PC-3 (cell line): ENCODE measurements at places on chromosomes 5 and 9. TPM values are rescaled to one million over a fixed set of nuclear protein-coding genes. Genes with fewer than 3 reads are reported as not detected.

The C5orf63 gene
- total RNA-seq, result 2.9 and 3.7 TPM in 2 replicates

The SLCO4C1 gene
- not detected in 2 replicates for total RNA-seq

The CARTPT gene
- not detected in 2 replicates for total RNA-seq

The DNAI1 gene
- total RNA-seq, result not detected in 2 replicates

- peak overlapping the region; percentile 56 for H3K4me3 ChIP-seq
- no peaks in the 10 kb centered on the region for H3K27me3 ChIP-seq
- 0 out of 2 replicates have a peak, but pooled peaks cover 11% of the 10 kb centered on the region for H3K36me3 ChIP-seq
- H3K27ac ChIP-seq, result peak overlapping the region; percentile 91
Observed at GRCh38 chr5:35857606-35858205, 1.0 kb downstream of the IL7R start.

DNA sequence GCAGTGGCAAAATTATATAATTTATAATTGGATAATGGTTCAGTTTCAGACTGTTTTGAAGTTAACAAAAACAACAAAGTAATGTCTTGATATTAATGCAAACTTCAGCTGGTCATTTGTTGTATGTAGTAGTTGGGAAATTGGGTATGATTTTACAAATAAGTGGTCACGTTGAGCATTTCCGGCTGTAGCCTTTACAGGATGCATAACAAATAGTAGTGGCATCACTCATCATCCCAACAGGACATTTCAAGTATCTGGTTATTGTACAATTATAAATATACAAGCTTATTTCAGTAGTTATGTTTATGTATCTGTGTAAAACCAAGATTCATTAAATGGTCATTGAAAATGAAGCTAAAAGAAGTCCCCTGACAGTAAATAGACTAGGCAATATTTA lies 72.9 kb downstream of the SMIM15 start:
- H3K27ac ChIP-seq, result no peak overlapping the region
- no peak overlapping the region for H3K4me3 ChIP-seq
- peak; percentile 2 for DNase-seq
- H3K36me3 ChIP-seq, result no peaks in the 10 kb centered on the region

GRCh38 chr9:96376891-96377874 lies 6.3 kb downstream of the SLC35D2 start:
- peaks cover 16% of the 10 kb centered on the region for H3K4me1 ChIP-seq
- H3K36me3 ChIP-seq, result no peaks in the 10 kb centered on the region
- H3K27ac ChIP-seq, result peak overlapping the region; percentile 58
- no peak overlapping the region for H3K4me3 ChIP-seq

- H3K4me3 ChIP-seq, result no peak overlapping the region
- peak overlapping the region; percentile 23; the same call in 1 of the 2 replicates for H3K27ac ChIP-seq
- no peaks in the 10 kb centered on the region for H3K27me3 ChIP-seq
- no peaks in the 10 kb centered on the region; the same call in 1 of the 2 replicates for H3K4me1 ChIP-seq
- DNase-seq, result no peak
Observed at GRCh38 chr5:137761566-137761965, 7.4 kb upstream of the HNRNPA0 start.

DNA sequence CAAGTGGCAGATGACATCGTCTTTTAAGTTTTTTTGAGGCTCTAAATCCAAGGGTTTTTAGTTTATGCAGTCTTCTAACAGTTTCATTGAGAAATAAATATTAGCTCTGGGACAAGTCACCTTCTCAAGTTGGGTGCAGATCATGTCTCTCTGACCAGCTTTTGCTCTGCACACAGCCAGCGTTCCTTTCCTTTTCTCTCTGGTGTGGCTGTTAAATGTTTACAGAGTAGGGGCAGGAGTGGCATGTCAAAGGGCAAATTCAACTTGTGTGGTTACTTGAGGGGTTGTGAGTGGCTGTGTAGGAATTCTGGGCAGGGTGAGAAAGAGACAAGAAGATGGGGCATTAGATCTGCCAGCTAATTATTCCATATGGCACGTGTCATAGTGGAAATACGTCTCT lies 187.5 kb upstream of the HMHB1 start:
- no peak overlapping the region for H3K27ac ChIP-seq
- no peak for DNase-seq
- peaks cover 12% of the 10 kb centered on the region for H3K4me1 ChIP-seq
- H3K27me3 ChIP-seq, result no peaks in the 10 kb centered on the region
- no peak overlapping the region for H3K4me3 ChIP-seq

The C9orf50 gene
- not detected in 2 replicates for total RNA-seq

The TMEFF1 gene
- total RNA-seq, result not detected in 2 replicates

GRCh38 chr5:33312571-33313549 lies 127.9 kb upstream of the TARS1 start:
- H3K27ac ChIP-seq, result peak overlapping the region; percentile 96
- DNase-seq, result peak; percentile 99
- peaks cover 73% of the 10 kb centered on the region for H3K4me1 ChIP-seq
- no peaks in the 10 kb centered on the region for H3K27me3 ChIP-seq
- peaks cover 4% of the 10 kb centered on the region; the same call in 1 of the 2 replicates for H3K36me3 ChIP-seq

The MUSK gene
- total RNA-seq, result not detected in 2 replicates

DNA sequence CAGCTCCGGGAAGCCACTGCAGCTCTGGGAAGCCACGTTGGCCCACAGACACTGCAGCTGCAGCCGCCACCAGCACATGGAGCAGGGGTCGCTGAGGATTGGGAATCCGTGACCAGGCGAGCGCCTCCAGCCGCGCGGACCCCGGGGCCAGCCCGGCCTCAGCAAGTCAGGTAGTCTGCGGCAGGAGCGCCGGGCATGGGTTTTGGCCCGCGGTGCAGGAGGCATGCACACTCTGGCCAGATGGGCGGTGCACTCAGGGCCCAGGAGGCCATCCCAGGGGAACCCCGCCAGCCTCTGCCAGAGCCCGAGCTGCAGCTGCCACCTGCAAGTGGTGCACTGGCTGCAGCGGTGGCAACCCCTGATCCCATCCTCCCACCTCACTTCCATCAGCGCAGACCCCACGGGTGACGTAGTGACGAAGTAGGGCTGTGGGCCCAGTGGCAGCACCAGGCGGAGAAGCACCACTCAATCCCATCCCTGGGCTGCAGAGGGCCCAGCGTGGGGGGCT lies 368.3 kb upstream of the SPATA31A5 start:
- H3K4me3 ChIP-seq, result no peak overlapping the region
- DNase-seq, result no peak
- no peaks in the 10 kb centered on the region for H3K4me1 ChIP-seq
- no peaks in the 10 kb centered on the region for H3K27me3 ChIP-seq
- H3K27ac ChIP-seq, result no peak overlapping the region

The FSTL4 gene
- total RNA-seq, result 4.2 and 4.5 TPM in 2 replicates

The DNM1 gene
- 24.1 and 36.4 TPM in 2 replicates for total RNA-seq

The GSN gene
- total RNA-seq, result 36.5 and 40.3 TPM in 2 replicates

DNA sequence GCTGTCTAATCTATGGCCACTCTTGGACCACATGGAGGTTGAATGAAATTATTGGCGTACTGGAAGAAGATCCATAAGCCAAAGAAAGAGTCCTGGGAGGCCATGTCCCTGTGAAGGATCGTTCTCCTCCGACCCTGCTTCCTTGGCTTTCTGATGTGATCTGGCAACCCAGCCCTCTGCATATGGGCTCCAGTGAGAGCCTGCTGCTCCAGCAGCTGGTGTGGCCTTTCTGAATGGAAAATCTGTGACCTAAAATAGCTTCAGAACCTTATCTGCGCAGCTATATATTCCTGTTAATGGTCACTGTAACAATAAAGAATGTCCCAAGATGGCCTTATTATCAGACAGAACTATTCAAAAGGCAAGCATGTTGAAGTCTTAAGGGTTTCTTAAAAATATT lies 40.2 kb upstream of the PHF2 start:
- no peak for DNase-seq
- no peak overlapping the region for H3K4me3 ChIP-seq
- no peak overlapping the region for H3K27ac ChIP-seq
- peaks cover 26% of the 10 kb centered on the region for H3K36me3 ChIP-seq
- no peaks in the 10 kb centered on the region for H3K27me3 ChIP-seq

The PCDHGA9 gene
- total RNA-seq, result 1.9 and 2.9 TPM in 2 replicates

The BSPRY gene
- total RNA-seq, result 22.6 and 23.7 TPM in 2 replicates

The LOX gene
- total RNA-seq, result 0.18 and 0.23 TPM in 2 replicates

GRCh38 chr5:80370390-80370789 lies 37.5 kb upstream of the ZFYVE16 start:
- H3K4me1 ChIP-seq, result no peaks in the 10 kb centered on the region
- DNase-seq, result no peak
- H3K27ac ChIP-seq, result no peak overlapping the region
- no peak overlapping the region for H3K4me3 ChIP-seq
- no peaks in the 10 kb centered on the region for H3K27me3 ChIP-seq
